Stimulated activated CD4-positive, alpha-beta T cell treated with anti-CD3 and anti-CD28 coated beads, Interleukin-12 subunit alpha, Interleukin-12 subunit beta, amount 100 ng/mL, for 4 hours (primary cell): ENCODE measurements at places on chromosomes 7 and 10.
A peak's percentile ranks its signal among the peaks of the same experiment; 100 is the strongest.

GRCh38 chr10:94416896-94417295, 14.6 kb downstream of the TBC1D12 start:
- DNase-seq, result no peak

GRCh38 chr7:151735186-151735850, 141.6 kb downstream of the PRKAG2 start:
- DNase-seq, result no peak

GRCh38 chr10:124212702-124213101, 119.3 kb upstream of the CHST15 start:
- DNase-seq, result no peak

DNA sequence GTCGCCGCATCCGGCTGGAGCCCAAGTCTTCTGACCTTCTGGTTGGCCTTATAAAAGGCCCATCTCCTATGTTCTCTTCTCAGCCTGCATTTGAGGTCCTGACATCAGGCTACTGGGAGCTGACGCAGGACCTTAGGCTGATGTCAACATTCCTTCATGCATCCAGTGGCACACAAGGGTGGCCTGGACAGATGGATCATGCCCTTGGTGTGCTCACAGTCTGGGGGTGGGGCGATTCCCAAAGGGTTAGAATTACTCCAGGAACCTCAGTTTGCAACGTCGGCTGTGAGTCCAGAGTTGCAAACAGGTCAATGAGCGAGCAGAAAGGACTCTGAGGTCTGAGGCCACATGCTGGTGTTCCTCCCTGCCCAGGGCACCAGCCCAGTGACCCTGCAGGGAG, 8.2 kb upstream of the CLIP2 start:
- DNase-seq, result no peak

DNA sequence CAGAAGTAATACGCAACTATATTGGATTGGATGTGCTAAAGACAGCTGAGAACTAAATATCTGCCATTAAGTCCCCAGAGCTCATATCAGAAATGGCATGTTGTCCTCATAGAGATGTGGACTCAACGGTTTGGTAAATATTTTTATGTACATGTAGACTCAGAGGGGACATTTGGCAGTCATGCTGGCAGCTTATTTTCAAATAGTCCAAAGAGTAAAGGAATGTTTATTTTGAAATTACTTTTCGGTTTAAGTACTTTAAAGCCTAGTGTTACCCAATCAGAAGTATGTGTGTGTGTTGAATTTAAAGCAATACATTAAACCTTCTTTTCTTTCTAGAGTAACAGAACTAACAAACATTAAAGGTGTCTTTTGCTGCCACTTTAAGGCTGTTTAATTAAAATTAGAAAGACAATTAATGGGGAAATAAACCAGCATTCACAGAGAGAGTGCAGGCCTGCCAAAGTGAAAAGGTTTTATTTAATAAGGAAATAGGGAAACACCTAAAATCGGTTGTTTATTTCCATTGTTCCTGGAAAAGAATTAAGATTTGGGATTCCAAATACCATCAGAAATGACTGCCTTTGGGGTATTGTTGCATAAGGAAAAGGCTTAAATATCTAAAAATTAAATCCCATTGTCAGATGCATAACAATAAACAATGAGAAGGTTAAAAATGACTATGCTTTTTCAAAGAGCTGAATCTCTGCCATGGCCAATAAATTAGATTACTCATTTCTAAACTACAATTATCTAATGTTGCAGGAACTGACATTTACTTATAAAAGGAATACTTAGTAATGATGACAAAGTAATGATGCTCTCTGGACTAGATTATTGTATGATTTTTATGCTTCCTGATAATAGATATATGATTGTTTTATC, 113.4 kb upstream of the AHR start:
- DNase-seq, result no peak

GRCh38 chr7:42254217-42254616, 17.2 kb upstream of the GLI3 start:
- DNase-seq, result no peak

DNA sequence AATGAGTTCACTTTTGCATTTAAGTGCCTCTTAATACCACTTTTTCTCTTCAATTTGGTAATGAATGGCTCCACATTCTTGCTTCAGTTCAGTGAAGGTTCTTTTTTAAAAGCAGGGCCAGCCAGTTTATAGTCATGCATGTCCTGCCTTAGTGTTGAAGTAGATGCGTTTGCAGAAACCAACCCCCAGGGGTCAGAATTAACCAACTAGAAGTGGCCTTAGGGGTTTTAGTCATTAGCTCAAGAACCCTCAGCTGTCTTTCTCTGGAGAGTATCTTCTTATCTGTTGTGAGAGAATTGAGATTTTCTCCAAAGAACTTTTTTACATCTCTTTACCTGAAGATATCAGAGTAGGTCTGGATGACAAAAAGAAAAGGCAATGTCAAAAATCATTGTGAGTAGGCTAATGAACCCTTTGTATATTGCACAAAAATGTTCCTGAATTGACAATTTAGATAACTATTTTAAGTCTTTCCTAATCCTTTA, 82.2 kb downstream of the PIK3CG start:
- DNase-seq, result no peak

DNA sequence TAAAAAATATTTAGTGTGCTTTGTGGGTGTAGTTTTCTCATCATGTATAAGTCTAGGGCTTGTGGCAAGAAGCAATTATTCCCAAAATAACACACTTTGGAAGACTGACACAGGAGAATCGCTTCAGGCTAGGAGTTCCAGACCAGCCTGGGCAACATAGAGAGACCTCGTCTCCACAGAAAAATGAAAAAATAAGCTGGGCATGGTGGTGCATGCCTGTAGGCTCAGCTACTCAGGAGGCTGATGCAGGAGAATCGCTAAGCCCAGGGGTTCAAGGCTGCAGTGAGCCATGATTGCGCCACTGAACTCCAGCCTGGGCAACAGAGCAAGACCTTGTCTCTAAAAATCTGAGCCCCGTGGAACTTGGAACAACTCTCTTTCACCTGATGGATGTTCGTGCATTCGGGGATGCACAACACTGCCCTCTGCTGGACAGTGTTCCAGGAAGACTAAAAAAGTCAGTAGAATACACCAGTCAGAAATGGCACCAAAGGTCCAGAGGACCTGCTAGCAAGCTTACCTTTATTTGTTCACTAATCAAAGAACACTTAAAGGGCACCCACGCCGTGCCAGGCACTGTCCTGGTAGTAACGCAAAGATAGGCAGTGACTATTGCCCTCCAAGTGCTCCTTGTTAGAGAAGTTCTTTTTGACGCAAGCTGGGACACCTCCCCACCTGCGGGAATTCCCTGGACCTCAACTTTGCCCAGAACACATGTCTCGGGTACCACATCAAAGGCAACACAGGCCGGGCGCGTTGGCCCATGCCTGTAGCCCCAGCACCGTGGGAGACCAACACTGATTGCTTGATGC, 81.9 kb upstream of the CALN1 start:
- peak; percentile 55 for DNase-seq

DNA sequence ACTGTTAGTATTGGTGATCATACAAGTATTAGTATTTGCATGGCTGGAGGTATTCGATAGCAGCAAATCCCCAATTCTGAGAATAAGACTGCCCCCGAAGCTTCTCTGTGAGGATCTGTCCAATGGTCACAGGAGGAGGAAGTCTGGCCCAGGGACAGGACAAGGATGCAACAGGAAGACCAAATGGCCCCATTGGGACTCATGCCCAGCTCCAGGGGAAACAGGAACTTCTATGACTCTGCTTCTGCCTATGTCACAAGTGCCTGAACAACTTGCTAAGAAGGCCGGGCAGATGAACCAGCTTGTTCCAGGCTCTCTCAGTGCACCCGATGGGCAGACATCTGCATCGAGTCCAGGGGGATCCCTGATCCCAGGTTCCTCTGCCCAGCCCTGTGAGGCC, 172.0 kb upstream of the GRB10 start:
- no peak for DNase-seq

- DNase-seq, result peak; percentile 19
These were observed 258.4 kb downstream of the SEMA3A start for GRCh38 chr7:83936056-83936708.

- DNase-seq, result no peak
These were observed 15.7 kb upstream of the MACC1 start for GRCh38 chr7:20232848-20233247.

DNA sequence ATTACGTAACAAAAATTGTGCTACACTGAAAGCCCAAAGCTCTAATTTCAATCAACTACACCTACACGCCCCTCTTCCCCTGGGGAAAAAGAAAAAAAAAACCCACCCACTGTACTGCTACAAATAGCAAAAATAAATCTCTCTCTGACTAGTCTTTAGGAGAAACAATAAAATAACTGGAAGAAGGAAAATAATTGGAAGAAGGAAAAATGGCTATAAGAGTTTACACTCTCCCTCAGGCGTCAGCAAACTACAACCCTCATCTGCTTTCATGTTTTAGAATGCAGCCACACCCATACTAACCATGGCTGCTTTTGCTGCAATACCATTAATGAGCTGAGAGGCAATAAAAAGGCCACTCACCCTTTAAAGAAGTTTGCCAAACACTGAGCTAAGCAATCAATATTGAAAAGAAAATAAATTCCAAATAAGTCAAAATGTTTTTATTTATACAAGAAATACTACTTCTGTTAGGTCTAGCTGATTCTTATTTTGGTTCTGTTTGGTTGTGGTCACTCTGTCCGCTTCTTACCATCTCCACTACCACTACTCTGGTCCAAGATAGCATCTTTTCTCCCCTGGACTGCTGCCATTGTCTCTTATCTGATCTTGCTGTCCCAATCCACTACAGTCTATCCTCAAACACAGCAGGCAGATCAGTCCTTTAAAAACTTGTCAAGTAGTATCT, 3.8 kb downstream of the MINDY3 start:
- DNase-seq, result no peak
